Adrenal gland (tissue), 19 donors: ENCODE measurements at places on chromosomes 12 and 14. TPM values are rescaled to one million over a fixed set of nuclear protein-coding genes. Genes with fewer than 3 reads are reported as not detected.
A peak's percentile ranks its signal among the peaks of the same experiment; 100 is the strongest.

WDHD1 gene
- total RNA-seq, result 1.6 TPM

HOXC9 gene
- 1.8 TPM for total RNA-seq

SLC6A13 gene
- total RNA-seq, result 0.22 TPM

IFNG-AS1 gene
- total RNA-seq, result not detected

DNA sequence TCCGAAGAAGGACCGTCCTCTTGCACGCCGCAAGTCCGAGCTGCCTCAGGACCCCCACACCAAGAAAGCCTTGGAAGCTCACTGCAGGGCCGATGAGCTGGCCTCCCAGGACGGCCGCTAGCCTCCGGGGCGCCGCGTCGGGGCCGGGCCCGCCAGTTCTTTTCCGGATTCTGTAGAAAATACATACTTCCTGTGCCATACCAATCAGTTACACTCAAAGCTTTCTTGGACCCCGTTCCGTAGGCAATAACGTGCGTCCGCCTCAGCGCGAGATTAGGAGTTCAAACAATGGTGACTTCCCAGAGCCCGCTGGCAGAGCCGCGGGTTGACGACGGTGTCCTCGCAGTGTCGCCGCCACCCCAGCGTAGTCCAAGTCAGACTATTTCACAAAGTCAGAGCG, 39.2 kb upstream of the DYNC1H1 start:
- H3K27ac ChIP-seq, result no peak overlapping the region
- H3K27me3 ChIP-seq, result no peaks in the 10 kb centered on the region
- H3K4me1 ChIP-seq, result peaks cover 14% of the 10 kb centered on the region
- DNase-seq, result no peak
- no peak overlapping the region for H3K4me3 ChIP-seq

DNA sequence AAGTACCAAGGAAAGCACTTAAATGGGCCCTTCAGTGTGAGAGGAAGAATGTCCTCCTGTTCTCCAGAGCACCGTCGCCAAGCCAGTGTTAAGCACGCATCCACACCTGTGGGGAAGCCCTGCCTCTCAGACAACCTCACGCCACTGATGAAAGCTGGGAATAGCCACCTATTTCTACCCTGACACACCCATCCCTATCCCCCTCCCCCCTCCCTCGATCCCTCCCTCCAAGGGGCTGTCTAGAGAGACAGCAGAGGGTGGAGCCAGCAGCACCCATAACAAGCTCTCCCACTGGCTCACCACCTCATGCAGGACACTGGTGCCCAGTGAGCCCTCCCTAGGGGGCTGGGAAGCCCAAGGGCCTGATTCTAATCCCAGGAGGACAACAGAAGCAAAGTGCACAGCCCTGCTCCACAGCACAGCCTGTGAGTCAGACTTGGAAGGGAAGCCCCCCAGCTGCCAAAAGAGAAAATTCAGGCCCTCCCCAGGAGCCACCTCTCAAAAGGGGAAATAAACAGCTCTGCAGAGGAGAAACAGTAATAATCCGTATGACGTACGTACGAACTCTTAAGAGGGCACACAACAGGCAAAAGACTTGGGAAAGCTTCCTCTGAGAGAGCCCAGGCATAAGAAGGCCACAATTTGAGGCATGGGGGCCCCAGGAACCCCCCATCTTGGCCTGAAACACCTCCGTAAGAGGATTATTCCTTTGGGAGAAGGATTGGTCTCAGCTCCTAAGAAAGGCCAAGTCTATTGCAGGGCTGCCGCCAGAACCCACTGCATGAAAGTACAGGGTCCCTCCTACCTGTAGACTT, 7.8 kb downstream of the PITPNM2 start:
- H3K27ac ChIP-seq, result peak overlapping the region; percentile 24
- no peaks in the 10 kb centered on the region for H3K27me3 ChIP-seq
- DNase-seq, result no peak
- H3K4me3 ChIP-seq, result no peak overlapping the region

- peaks cover 13% of the 10 kb centered on the region for H3K4me1 ChIP-seq
- H3K36me3 ChIP-seq, result no peaks in the 10 kb centered on the region
- DNase-seq, result no peak
- no peak overlapping the region for H3K4me3 ChIP-seq
- H3K27ac ChIP-seq, result no peak overlapping the region
- H3K27me3 ChIP-seq, result no peaks in the 10 kb centered on the region
These were observed 94.0 kb upstream of the DYNC1H1 start for GRCh38 chr14:101870273-101870939.

GRCh38 chr14:55122440-55122986, 6.5 kb upstream of the LGALS3 start:
- DNase-seq, result peak; percentile 75
- peaks cover 8% of the 10 kb centered on the region for H3K4me1 ChIP-seq
- H3K27me3 ChIP-seq, result no peaks in the 10 kb centered on the region
- H3K4me3 ChIP-seq, result no peak overlapping the region
- H3K36me3 ChIP-seq, result no peaks in the 10 kb centered on the region

- H3K36me3 ChIP-seq, result no peaks in the 10 kb centered on the region
- H3K27me3 ChIP-seq, result no peaks in the 10 kb centered on the region
- peak; percentile 86 for DNase-seq
- no peak overlapping the region for H3K27ac ChIP-seq
- H3K4me3 ChIP-seq, result no peak overlapping the region
- H3K4me1 ChIP-seq, result no peaks in the 10 kb centered on the region
These were observed 19.3 kb upstream of the SERPINA6 start for GRCh38 chr14:94342334-94342934.

GRCh38 chr12:53577941-53578352, 48.2 kb downstream of the ATF7 start:
- no peak overlapping the region for H3K4me3 ChIP-seq
- no peak overlapping the region for H3K27ac ChIP-seq
- H3K27me3 ChIP-seq, result no peaks in the 10 kb centered on the region
- H3K36me3 ChIP-seq, result no peaks in the 10 kb centered on the region
- no peak for DNase-seq
- H3K4me1 ChIP-seq, result no peaks in the 10 kb centered on the region

DNA sequence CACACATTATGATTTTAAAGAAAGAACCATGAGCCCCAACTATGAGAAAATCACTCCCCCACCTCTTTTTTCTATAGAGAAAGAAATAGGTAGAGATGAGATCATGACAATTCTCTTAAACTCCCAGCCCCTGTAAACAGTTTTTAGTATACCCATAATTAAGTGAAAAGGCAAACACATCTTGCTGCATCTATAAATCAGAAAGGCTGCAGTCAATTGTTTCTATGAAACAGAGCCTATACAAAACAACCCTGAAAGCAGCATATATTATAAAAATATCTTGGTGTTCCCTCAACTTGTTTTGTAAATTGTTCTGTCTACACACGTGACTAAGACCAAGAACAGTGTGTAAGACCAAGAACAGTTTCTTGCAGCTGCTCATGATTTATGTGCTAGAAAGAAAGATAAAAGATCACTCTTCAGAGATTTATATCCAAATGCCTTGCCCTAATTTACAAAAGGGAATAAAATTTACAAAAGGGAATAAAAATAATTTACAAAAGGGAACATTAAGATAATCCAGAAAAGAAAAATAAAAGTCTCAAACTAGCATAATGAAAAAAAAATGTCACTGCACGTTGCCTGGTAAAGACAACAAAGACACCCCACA, 4.8 kb downstream of the KITLG start:
- H3K27me3 ChIP-seq, result no peaks in the 10 kb centered on the region
- no peak for DNase-seq
- H3K27ac ChIP-seq, result no peak overlapping the region
- no peaks in the 10 kb centered on the region for H3K36me3 ChIP-seq
- H3K4me1 ChIP-seq, result peaks cover 8% of the 10 kb centered on the region

DNA sequence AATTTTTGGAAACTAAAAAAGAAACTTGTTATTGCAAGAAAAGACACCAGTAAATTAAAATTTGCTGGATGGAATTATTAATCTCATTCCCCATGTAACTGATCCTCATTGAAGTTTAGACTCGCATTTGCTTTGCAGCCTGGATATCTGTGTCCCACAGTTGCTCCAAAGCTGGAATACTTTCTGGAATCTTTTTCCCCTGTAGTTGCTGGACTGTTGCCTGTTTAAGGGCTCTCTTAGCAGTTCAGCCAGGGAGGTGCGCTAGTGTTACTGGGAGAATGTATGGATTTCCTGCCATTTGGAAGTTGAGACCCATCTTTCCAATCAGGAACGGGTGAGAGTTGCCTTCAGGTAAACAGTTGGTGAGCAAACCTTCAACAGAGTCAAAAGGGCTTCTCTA, 20.3 kb downstream of the BCL2L14 start:
- no peaks in the 10 kb centered on the region for H3K4me1 ChIP-seq
- H3K36me3 ChIP-seq, result no peaks in the 10 kb centered on the region
- DNase-seq, result no peak
- no peaks in the 10 kb centered on the region for H3K27me3 ChIP-seq

DNA sequence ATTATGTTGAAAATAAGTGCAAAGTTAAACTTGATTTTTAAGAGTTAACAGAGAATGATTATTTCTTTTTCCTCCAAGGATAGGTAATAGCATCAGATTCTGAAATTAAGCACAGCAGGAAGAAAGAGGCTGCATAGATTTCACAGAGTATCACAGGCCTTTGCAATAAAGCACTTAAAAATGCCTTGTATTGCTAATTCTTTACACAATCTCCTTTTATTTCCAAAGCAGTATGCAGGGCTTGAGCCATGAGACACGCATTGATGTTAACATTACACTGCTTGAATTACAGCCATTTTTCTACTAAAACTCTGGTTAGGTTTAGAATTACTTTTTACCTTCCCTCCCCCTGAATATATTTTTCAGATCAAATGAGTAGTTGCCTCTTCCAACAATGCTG, 398.3 kb downstream of the BCAT1 start:
- no peak overlapping the region for H3K4me3 ChIP-seq
- no peaks in the 10 kb centered on the region for H3K4me1 ChIP-seq
- H3K27me3 ChIP-seq, result no peaks in the 10 kb centered on the region
- DNase-seq, result no peak
